Stimulated activated CD4-positive, alpha-beta T cell treated with anti-CD3 and anti-CD28 coated beads, Interleukin-1b, Interleukin-23, amount 100 ng/mL, for 1 hour (primary cell): ENCODE measurements at places on chromosomes 7 and 10.

- DNase-seq: no peak
Observed at GRCh38 chr10:114328874-114329273, 75.4 kb downstream of the AFAP1L2 start.

GRCh38 chr7:94333810-94334209 lies 60.9 kb upstream of the COL1A2 start:
- no peak for DNase-seq

DNA sequence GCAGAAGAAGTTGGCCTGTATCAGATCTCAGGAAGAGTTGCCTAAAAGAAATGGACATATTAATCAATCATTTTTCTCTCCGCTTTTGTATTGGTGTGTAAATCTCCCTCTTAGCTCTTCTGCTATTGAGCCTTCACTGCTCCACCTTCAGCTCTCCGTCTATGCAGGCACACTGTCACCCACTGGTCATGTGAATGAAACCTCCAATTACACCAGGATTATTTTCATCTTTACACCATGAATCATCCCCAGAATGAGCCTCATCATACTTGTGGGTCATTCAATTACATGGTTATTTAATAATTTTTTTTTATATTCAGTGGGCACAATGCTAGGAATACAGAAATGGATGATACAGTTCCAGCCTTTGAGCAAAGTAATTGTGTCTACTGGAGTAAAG lies 92.6 kb downstream of the LRRC4 start:
- DNase-seq: no peak

DNA sequence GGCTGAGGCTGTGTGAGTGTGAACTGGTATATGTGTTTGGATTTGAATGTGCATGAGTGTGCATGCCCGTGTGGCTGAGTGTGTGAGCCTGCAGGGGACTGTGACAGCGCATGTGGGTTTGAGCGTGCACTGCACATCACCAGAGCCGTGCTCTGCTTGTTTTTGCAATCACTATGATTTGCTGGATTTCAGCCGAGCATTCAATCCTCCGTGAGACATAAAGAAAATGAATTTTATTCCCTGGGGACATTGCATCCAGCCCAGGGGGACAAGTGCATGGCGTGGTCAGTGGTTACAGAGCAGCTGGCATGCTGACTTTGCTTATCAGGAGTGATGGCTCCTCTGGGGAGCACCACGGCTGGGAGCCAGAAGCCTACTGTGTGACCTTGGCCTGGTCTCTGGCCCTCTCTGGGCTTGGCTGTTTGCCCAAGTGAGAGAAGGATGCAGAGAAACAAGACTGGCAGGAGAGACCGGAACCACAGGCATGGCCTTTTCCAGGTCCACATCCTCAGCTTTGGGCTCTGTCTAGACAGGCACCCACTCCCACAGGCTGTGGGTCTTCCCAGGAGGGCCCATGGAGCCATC lies 160.2 kb upstream of the UNC5B start:
- DNase-seq: no peak

DNA sequence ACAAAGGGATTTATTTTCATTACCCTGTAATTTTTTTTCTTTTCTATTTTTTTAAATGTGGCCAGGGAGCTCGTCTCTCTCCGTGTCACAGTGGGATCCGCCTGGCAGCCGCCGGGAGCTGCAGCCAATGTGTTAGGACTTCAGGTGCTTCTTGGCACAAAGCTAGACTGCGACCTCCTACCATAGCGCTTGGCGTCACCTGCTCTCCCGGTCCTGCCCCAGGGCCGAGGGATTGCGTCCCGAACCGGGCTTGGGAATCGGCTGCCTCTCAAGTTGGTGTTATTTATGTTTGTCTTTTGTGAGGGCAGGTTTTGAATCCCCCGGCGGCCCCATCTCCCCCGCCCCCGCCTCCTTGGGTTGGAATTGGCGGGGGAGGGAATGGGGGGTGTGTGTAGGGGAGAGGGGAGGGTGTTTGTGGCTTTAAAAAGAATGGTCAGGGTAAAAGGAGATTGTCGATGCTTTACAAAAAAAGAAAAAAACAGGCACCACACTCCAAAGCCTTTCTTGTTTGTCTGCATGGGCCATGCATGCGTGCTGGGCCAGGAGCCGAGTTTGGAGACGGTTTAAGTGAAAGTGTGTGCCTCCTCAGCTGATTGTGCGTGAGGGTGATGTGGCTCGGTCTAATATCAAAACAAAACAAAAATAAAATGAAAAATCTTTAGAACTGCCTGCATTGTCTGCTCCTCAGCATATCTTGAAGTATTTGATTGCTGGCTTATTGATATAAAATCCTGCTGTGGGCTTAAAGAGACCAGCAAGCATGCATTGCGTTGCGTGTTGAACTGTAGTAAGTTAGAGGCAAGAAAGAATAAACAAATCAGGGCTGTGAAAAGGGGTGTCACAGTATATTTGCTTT lies 1.2 kb downstream of the PPP1R9A start:
- no peak for DNase-seq

DNA sequence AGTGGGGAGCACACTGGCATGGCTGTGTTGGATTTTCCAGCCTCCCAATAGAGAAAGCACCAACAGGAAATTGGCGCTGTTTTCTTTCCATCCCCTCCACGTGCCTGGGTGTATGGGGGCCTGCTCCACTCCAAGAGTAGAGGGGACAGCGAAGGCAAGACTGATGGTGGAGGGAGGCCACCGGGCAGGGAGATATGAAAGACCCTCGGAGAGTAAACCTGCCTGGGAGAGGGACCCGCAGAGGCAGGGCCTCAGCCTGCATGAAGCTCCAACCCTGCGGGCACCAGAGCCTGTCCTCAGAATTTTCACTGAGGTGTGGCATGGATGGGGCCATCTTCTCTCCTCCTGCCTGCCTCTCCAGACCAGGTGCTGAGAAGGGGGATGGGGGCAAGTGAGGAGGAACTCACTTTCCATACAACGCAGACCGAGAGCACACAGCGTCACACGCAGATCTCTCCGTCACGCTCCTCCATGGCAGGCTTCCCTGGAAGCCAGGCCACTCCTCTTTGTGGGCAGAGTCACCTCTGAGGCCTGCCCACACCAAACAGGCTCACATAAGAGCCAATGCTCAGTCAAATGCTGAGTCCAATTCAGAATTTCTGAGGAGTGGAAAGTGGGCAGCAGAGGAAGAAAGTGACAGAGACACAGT lies 18.8 kb downstream of the ANXA11 start:
- DNase-seq: no peak

GRCh38 chr7:92840316-92840715 lies 3.9 kb upstream of the CDK6 start:
- DNase-seq: no peak

DNA sequence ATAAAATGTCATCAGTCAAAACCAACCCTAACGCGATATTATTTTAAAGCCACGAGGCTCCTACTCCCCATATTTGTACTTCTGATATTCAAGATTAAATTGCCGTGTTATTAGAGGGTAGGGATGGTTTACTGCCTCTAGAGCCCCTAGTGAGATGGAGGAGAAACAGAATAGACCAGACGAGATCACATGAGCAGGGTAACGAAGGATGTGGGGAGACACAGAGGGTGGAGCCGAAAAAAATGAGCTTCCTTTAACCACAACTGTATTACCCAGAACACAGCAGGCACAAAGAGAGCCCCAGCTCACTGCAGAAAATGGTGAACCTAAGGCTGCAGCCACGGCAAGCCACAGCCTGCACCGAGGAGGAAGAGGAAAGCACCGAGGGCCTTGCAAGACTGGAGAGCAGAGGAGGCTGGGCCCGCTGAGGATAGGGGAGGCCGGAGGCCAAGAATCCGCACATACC lies 14.3 kb downstream of the ZC3HAV1 start:
- DNase-seq: no peak

- DNase-seq: peak; percentile 94
Observed at GRCh38 chr7:107168233-107169119, at the start of gene HBP1. Gene HBP1 (plus strand): TSS chr7:107169003. CDS start chr7:107179894, 10,891 bp downstream.

GRCh38 chr7:124879103-124879502 lies 50.5 kb downstream of the POT1 start:
- DNase-seq: no peak

- DNase-seq: no peak
Observed at GRCh38 chr7:3082831-3083230, 39.2 kb upstream of the CARD11 start.

- DNase-seq: no peak
Observed at GRCh38 chr10:82212753-82213152, 337.8 kb downstream of the NRG3 start.

DNA sequence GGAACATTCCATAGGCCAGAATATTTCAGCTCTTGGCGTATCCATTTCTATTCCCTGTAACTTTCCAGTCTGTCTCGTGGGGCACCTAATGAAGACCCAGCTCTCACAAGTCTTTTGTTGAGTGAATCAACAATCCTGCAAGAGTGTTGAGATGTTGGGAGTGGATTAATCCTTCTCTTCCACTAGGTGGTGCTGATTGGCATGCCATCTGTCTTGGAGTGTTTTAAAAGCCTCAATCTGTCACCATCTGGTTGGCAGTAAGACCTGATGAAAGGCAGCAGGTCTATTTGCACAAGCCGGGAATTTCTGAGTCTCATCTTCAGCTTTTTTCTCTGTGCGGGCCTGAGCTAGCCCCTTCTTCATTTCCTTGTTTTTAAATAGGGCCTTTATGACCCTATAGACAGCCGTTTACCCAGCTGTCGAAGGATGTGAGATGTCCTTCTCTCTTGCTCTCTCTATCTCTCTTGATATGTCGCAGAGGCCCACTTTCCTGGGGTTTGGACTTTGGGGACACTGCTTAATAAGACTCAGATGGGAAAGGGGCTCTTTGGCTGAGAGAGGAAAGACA lies 180.5 kb downstream of the ZNF365 start:
- no peak for DNase-seq

- no peak for DNase-seq
Observed at GRCh38 chr7:103719070-103719469, 270.4 kb downstream of the RELN start.

DNA sequence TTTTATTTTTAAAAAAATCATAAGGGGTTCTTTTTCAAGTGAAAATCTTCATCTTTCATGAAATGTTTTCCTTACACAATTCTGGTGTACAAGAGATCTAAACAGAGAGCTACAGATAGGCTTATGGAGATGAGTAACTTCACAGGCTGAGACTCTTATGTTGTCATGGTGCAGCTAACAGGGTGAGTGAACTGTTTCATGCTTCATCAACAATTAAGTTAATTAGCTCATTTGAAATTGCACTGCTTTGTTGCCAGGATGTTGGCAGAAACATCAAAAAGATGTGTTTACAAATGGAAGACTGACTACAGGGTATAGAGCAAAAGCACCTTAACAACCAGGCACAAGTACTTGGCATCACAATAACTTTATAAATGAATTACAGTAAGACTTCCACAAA lies 230.8 kb downstream of the FOXP2 start:
- DNase-seq: no peak

- no peak for DNase-seq
Observed at GRCh38 chr7:33754933-33755928, 150.1 kb upstream of the BMPER start.

DNA sequence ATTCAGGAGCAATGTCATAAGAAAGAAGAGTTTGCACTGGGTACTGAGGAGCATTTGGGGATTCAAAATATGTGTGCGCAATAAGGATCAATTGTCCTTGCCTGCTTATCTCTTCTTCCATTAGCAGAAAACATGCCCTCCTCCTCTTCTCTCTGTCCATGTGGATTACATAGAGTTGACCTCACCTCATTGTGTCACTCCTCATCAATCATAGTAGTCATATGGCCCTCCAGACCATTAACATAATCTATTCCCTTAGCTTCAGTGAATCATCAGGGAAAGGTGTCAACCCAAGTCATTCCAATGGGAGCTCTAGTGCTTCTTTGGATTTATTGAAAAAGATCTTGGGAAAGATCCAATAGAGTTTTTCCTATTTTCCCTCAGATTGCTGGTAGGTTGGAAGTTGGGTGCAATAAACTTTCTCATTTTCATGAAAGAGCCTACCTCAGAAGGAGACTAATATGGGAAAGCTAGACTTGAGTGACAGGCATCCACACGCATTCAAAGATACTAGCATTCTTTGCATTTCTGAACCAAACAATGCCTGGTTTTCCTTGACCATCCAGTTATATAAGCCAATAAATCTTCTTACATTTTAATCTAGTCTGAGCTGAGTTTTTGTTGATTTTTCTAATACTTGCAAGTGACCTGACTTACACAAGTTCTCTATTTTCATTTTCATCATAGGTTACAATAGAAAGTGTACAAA lies 71.5 kb upstream of the FAM13C start:
- DNase-seq: no peak

- DNase-seq: no peak
Observed at GRCh38 chr7:100087055-100087750, 1.6 kb upstream of the COPS6 start.

GRCh38 chr7:17680026-17680425 lies 260.3 kb downstream of the SNX13 start:
- DNase-seq: no peak

GRCh38 chr10:14552015-14552414 lies 221.3 kb upstream of the FRMD4A start:
- DNase-seq: no peak

DNA sequence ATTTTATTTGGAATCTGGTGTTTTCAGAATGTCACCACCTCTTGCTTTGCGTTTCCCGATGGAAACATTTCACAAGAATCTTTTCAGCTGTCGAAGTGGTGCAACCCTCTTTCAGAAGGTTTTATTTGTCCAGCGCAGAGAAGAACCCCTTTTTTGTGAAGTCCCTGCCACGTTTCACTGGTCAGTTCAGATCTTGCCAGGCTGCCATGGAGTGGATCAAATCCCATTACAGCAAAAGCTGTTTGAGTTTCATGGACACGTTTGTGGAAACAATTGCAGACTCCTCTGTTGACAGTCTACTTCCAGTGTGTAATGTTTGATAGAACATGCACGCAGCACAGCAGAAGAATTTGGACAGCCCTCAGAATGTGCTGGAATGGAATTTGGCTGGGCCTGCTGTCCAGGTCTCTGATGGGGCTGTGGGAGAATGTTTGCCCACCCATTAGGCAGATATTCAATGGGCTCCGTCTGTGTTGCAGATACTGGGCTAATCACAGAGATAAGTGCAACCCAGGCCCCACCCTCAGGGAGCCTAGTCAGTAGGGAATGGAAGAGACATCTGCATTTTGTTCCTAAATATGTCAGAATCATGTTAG lies 143.2 kb downstream of the GRK5 start:
- DNase-seq: no peak

GRCh38 chr7:142454862-142455261 lies 197.0 kb upstream of the PRSS58 start:
- no peak for DNase-seq

GRCh38 chr10:117240621-117241529 lies at the start of gene SLC18A2:
Gene SLC18A2 (plus strand): TSS chr10:117241114. CDS start chr10:117241694, 580 bp downstream.
- DNase-seq: no peak

DNA sequence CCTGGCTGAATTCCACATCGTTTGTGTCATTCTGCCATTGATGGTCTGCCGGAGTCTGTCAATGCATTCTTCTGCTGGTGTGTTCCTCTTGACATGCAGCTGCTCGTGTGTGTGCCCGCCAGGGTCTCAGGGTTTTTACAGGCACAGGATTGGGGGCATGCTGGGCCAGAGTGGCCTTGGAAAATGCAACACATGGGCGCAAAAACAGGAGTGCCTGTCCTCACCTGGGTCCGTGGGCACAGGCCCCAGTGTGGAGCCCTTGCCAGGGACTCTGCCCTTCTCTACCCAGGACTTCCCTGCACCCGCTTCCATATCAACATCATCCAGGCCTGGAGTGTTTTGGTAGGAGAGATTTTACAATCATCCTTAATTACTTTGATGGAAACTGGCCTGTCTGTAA lies 340.7 kb downstream of the KIF20B start:
- no peak for DNase-seq

GRCh38 chr7:110399421-110399820 lies 691.5 kb upstream of the LRRN3 start:
- no peak for DNase-seq

GRCh38 chr7:98826811-98827231 lies 43.0 kb downstream of the TMEM130 start:
- DNase-seq: no peak
